ENCODE measurements at places on chromosomes 6 and 20. TPM values are rescaled to one million over a fixed set of nuclear protein-coding genes. Genes with fewer than 3 reads are reported as not detected.
A peak's percentile ranks its signal among the peaks of the same experiment; 100 is the strongest.

GRCh38 chr6:82057846-82058554 is 189.5 kb downstream of the IBTK start:
- peak; percentile 77 for DNase-seq

DNA sequence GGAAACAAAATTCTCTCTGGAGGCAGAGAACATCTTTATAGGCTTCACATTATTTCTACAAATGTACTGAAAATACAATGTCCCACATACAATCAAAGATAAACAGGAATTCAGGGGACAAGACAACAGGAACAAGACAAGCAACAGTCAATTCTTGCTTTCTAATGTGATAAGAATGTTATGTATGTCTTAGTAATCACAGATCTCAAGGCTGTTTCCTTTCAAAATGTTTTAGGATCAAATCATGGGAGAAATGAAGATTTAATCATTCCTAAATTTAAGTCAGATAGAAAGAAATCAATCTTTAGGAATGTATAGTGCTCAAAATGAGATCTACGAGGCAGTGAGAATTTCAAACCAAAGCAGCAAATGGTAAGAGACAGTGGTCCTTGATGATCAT is 32.1 kb downstream of the NEDD9 start:
- no peak for DNase-seq

DNA sequence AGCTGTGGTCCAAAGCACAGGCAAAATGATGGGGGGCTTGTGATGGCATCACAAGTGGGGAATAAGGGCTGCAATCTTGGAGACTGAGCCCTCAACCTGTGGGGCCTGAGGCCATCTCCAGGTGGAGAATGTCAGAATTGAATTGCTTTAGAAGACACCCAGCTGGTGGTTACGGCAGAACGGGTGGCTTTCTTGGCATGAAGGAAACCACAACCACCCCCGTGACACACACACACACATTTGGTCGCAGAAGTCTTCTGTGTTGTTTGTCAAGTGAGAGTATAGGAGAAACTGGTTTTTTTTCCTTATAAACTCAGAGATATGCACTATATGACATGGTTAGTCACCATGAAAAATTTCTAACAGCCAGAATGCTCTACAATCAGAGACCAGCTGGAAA is 139.5 kb upstream of the CDH4 start:
- DNase-seq, result peak; percentile 39

GRCh38 chr20:63159826-63160640 is 55.9 kb downstream of the YTHDF1 start:
- DNase-seq, result no peak

DNA sequence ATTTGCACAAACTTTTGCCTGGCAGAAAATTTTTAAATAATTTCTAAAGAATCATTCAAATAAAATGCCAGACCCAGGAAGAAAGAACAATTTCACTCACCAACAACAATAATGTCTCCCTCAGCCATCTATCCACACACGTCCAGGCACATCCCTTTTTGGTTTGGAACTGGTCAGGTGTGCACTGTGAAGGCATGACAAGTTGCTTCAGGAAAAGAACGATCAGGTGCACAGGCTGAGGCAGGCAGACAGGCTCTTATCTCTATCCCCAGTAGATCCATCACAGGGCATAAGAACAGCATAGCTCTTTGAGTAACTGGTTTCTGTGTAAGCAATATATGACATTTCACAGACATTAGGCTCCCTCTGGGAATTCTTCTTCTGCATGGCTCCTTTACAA is 18.1 kb upstream of the NXT1 start:
- DNase-seq, result no peak

NKX2-4 gene
- not detected for total RNA-seq

GRCh38 chr6:47156196-47156595 is 114.1 kb upstream of the ADGRF1 start:
- DNase-seq, result no peak

RAB44 gene
- under 0.01 TPM for total RNA-seq

CD83 gene
- total RNA-seq, result 5.0 TPM

Data from fibroblast of lung (primary cell).